ENCODE measurements at places on chromosomes 3 and 15.

DNA sequence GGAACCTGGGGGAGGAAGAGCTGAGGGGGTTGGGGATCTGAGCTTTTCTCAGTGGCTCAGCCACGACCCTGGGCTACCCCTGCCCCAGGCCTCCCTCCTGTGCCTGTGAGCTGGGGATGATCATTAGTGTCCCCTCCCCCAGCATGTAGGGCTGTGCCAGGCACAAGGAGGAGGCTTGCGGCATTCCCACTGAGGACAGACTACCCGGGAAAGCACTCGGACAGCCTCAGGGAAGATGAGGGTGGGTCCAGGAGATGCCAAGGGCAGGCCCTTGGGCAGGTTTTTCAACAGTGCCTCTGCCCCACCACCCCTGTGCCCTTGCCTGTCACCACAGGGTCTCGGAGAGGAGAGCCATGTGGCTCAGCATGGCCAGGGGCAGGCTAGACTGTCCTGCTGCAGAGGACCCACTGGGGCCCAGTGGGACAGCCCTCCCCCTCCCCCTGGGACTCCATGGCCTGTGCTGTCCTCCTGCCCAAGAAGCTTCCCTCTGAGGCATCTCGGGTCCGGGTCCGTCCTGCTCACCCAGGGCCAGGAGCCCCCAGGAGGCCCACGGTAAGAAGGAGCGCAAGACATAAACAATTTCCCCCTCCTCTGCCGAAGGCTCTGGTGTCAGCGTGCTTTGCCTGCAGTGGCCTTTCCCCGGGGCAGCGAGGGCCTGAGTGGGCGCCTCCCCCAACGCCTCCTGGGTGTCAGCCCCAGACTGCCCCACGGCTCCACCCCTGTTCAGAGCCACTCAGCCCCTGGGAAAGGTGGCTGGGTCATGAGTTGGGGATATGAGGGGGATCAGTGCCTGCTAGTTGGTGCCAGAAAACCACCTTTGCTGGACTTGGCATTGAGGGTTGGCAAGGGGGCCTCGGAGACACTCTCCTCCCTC lies 192.5 kb downstream of the GOLGA6L6 start:
- no peak for DNase-seq

DNA sequence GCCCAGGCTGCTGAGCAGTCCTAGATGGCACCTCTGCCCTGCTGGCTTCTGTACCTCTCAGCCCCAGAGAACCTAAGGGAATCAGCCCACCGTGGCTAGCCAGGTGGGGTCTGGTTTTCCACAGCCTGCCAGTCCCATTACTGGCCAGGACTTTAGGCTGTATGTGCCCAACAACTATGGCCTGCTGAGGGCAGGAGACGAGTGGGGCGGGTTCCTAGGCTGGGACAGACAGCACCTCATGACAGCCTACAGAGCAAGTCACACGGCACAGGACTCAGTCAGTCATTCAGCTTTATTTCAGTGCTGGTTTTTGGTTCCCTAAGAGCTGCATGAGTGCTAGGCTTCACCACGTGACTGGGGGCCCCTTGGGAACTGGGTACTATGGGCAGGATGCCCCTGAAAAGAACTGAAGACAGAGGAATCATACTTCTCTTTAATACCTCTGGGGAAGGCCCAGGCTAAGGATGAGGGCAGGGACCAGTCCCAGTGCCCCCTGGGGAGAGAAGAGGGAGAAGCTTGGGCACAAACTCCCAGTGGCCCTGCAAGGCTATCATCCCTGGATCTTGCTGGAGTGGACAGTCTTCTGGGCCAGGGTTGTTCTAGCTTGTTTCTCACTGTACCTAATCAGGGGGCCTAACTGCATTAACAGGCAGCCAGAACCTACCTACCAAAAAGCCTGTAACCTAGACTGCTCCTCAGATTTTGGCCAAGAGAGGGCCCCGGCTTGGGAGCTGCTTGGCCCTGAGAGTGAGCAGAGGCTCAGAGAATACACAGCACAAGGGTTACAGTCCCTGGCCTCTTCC lies 14.8 kb downstream of the CLK3 start:
- no peak for DNase-seq

DNA sequence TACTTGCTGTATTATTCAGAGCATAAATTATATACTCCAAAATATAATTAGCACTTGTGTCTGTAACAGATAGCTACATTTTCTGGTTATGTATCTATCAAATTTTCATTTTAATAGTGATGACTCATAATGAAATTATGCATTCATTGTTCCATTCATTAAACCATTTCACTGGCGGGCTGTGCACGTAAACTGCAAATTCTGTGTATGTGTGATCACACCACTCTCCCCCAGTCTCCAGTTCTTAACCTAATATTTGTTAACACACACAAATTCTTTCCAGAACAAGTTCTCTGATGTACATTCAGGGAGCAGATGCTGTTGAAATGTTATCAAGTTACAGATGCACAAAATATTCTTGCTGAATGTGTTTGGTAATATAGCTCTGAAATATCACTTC lies 3.8 kb upstream of the KCNMB2 start:
- no peak for DNase-seq

GRCh38 chr3:24450160-24450907 lies 44.3 kb downstream of the THRB start:
- DNase-seq = no peak

DNA sequence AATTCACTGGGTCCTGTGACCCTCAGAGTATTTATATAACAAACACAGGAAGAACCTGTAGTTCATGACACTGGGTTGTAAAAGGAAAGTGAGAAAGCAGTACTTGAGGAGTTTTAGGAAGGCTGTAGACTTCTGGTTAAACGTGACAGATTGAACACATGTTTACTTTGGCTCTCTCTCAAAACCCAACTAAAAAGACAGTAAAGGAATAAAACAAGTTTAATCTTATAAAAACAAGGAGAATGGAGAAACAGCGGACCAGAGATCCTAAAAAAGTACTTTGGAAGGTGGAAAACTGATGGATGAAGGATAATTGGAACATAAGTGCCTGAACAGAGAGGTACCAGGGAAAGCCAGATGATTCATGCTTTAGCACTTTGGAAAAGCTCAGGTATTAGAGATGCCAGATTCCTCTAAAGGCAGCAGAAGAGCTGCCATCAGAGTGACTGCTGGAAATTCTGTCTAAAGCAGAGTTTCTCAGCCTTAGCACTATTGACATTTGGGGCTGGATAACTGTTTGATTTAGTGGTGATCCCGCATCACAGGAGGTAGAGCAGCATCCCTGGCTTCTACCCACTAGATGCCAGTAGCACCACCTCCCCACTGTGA lies 182.9 kb upstream of the RORA start:
- no peak for DNase-seq

DNA sequence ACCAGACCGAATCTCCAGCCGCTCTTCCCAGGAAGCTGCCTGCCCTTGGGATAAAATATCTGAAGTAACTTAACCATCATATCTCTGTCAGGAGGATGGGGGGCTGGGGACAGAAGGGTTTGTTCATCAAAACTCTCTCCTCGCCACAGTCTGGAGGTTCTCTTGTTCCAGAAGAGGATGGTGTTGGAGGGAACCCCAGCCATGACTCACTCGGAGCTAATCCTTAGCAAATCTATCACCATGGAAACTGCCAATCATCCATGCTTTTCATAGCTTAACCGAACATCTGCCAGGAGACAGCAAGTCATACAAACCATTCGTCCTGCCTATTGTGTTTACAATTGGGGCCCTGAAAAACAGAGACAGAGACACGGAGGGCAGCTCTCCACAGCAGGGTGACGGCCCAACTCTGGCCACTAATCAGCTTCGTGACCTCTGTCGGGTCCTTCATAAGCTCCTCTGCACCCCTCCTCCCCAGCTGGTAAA lies 73.8 kb upstream of the HEG1 start:
- DNase-seq = no peak

GRCh38 chr3:88009066-88009465 lies 49.7 kb downstream of the CGGBP1 start:
- DNase-seq = no peak

- DNase-seq = no peak
These were observed 534.5 kb upstream of the KCNMB2 start for GRCh38 chr3:178001670-178002101.

DNA sequence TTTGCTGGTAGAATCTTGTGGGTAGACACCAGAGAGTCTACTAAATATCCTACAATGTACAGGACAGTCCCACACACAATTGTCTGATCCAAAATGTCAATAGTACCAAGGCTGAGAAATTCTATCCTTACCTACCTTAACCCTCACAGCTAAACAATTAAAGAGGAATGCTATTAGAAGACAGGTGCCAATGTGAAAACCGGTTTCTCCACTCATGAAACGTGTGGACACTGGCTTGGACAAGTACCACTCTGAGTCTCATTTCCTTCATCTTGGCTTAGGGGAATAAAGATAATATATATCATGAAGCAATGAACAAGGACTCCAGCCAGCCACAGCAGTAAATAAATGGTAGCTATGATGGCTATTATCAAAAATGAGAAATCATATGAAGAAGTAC lies 90.2 kb downstream of the RFTN1 start:
- DNase-seq = no peak
